Karpas-422 (cell line): ENCODE measurements at places on chromosomes 4 and X.

GRCh38 chr4:151576627-151577026, 167.7 kb downstream of the FHIP1A start:
- H3K36me3 ChIP-seq, result no peaks in the 10 kb centered on the region
- no peak overlapping the region for H3K4me3 ChIP-seq
- H3K27me3 ChIP-seq, result no peaks in the 10 kb centered on the region
- H3K27ac ChIP-seq, result no peak overlapping the region
- no peak for DNase-seq

DNA sequence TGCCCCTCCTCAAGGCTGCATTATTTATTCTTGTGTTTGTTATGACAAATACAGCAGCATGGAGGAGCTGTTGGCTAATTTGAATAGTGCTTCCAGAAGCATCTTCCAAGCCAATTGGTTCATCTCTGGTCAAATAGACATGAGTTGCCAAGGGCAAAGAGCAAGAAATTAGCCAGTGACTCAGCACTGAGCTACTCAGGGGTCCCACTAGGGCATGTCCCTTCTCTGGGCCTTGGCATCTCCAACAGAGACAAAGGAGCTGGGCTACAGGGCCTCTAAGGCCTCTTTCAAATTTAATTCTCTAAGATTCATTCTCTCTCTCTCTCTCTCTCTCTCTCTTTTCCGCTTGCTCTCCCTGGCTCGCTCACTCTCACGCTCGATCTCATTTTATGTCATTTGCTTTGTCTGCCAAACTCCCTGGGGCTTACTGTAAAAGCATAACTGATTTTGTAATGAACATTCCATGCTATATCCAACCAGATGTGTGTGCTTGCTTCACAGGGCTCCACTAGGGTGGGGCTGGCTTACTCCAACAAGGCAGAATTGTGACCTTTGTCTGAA, 86.7 kb upstream of the MAGEA4 start:
- H3K4me3 ChIP-seq, result no peak overlapping the region
- no peaks in the 10 kb centered on the region for H3K4me1 ChIP-seq
- no peaks in the 10 kb centered on the region for H3K27me3 ChIP-seq
- no peaks in the 10 kb centered on the region for H3K36me3 ChIP-seq
- DNase-seq, result no peak

DNA sequence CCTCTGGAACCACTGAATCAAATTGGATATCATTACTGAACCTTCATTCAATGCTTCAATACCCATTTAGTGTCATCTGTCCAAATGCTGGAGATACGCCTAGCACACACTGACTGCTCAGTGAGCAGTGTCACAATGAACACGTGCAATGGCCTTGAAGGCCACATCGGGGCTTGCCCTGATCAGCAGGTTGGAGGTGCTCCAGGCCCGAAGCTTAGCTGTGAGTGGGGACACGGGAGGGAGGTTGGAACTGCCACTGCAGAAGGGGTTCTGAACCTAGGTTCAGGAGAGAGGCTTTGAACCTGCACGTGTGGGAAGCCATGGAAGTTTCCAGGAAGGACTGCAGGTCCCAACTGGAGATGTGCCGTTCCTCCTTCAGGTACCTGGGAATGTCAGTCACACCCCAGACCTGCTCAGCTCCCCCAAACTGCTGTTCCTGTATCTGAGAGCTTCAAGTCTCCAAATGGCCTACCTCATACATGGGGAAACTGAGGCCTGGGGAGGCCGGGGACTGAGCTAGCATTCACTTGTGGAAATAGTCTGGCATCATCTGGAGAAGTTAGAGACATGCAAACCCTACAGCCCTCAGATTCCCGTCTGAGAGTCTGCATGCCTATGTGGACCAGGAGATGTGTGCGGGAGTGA, 1.9 kb upstream of the WAS start:
- H3K4me1 ChIP-seq, result peaks cover 27% of the 10 kb centered on the region
- no peak overlapping the region for H3K27ac ChIP-seq
- no peaks in the 10 kb centered on the region for H3K27me3 ChIP-seq
- H3K4me3 ChIP-seq, result no peak overlapping the region

GRCh38 chr4:150006197-150006596, 72.0 kb upstream of the DCLK2 start:
- H3K27ac ChIP-seq, result no peak overlapping the region
- no peak overlapping the region for H3K4me3 ChIP-seq
- no peak for DNase-seq
- no peaks in the 10 kb centered on the region for H3K36me3 ChIP-seq

GRCh38 chr4:24570172-24570571, 14.2 kb downstream of the DHX15 start:
- H3K36me3 ChIP-seq, result peaks cover 72% of the 10 kb centered on the region
- H3K27me3 ChIP-seq, result no peaks in the 10 kb centered on the region
- DNase-seq, result no peak

GRCh38 chr4:153084224-153084979, 119.8 kb upstream of the TRIM2 start:
- no peak overlapping the region for H3K4me3 ChIP-seq
- no peak for DNase-seq
- peaks cover 29% of the 10 kb centered on the region for H3K4me1 ChIP-seq
- no peaks in the 10 kb centered on the region for H3K27me3 ChIP-seq

- no peaks in the 10 kb centered on the region for H3K36me3 ChIP-seq
- no peak overlapping the region for H3K27ac ChIP-seq
- no peaks in the 10 kb centered on the region for H3K4me1 ChIP-seq
- no peak for DNase-seq
These were observed 51.5 kb upstream of the RAP2C start for GRCh38 chrX:132270699-132271098.

- no peaks in the 10 kb centered on the region for H3K4me1 ChIP-seq
- no peak overlapping the region for H3K4me3 ChIP-seq
- DNase-seq, result no peak
- H3K27ac ChIP-seq, result no peak overlapping the region
These were observed 46.6 kb upstream of the CDKN2AIP start for GRCh38 chr4:183397741-183398297.

- no peak overlapping the region for H3K27ac ChIP-seq
- no peaks in the 10 kb centered on the region for H3K27me3 ChIP-seq
- DNase-seq, result no peak
- H3K4me3 ChIP-seq, result no peak overlapping the region
- H3K4me1 ChIP-seq, result peaks cover 4% of the 10 kb centered on the region; the same call in 1 of the 2 replicates
- H3K36me3 ChIP-seq, result no peaks in the 10 kb centered on the region
These were observed 5.2 kb downstream of the HSD17B13 start for GRCh38 chr4:87317527-87317926.

- no peak overlapping the region for H3K4me3 ChIP-seq
- H3K27ac ChIP-seq, result no peak overlapping the region
- DNase-seq, result peak; percentile 79
- no peaks in the 10 kb centered on the region for H3K27me3 ChIP-seq
- H3K4me1 ChIP-seq, result peaks cover 43% of the 10 kb centered on the region
- H3K36me3 ChIP-seq, result no peaks in the 10 kb centered on the region
These were observed 243.8 kb upstream of the JADE1 start for GRCh38 chr4:128565565-128566186.

DNA sequence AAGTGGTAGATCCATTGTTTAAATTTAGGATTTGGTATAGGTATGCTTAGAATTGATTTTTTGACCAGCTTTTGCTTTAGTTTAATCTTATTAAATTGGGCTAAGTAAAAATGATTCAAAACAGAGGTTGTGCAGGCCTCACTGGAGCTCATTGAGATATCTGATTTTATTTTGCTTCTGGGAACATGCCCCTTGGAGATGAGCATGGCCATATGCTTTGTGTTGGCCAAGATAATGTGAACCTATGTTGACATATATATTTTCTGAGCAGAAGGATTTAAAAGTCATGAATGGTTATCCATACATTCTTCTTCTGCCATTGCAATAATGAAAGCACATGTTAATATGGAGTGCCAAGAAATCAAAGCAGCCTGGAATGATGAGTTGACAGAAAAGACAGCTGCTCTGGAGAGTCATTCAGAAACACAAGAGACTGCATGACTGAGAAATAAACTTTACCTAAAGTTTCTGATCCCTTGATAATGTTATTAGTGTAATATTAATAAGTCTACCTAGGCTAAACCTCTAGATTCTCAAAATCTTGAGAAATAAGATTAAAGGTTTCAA, 489.7 kb upstream of the GNPDA2 start:
- no peaks in the 10 kb centered on the region for H3K4me1 ChIP-seq
- no peaks in the 10 kb centered on the region for H3K27me3 ChIP-seq
- H3K4me3 ChIP-seq, result no peak overlapping the region
- H3K27ac ChIP-seq, result no peak overlapping the region
- H3K36me3 ChIP-seq, result no peaks in the 10 kb centered on the region

- no peaks in the 10 kb centered on the region for H3K27me3 ChIP-seq
- H3K4me3 ChIP-seq, result no peak overlapping the region
- H3K4me1 ChIP-seq, result no peaks in the 10 kb centered on the region
- H3K36me3 ChIP-seq, result no peaks in the 10 kb centered on the region
- no peak overlapping the region for H3K27ac ChIP-seq
These were observed 185.3 kb downstream of the MID1IP1 start for GRCh38 chrX:38986586-38986985.

DNA sequence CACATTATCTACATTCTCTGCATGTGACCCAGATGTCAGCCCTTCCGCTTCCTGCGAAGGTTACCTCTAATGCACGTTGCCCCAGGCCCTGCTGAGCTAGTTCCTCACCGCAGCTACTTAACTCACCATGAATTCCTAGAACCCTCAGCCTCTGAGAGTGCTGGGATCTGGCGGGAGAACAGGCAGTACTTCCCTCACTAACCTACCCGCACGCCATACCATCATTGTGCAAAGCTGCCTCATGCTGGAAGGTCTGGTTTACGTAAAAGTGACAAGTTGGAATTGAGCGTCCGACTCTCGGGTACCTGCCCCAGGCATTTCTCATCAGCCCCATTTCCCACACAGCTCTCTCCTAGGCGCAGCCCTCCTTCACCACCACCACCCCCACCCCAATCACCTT, 6.3 kb downstream of the SLC25A4 start:
- no peaks in the 10 kb centered on the region for H3K27me3 ChIP-seq
- DNase-seq, result no peak
- peaks cover 7% of the 10 kb centered on the region; the same call in 1 of the 2 replicates for H3K36me3 ChIP-seq
- H3K4me3 ChIP-seq, result no peak overlapping the region

DNA sequence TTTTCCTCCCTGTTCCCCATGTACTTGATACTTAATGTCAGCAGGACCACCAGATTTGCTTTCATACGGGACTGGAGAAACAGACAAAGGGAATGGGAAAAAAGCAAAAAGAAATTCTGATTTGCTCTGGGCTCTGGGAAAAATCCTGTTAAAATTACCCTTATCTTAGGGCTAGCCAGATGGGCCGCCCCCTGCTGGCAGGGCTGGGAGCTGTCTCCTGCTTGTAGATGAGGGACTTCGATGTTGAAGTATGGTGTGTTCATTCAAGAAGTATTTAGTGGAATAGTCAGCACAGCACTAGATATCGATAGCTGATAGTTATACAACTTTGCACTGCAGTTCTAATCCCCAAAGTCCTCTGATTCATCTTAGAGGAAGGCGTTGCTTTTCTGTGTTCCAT, 45.8 kb downstream of the BCORL1 start:
- no peaks in the 10 kb centered on the region for H3K27me3 ChIP-seq
- peaks cover 14% of the 10 kb centered on the region for H3K4me1 ChIP-seq
- peak; percentile 78 for DNase-seq
- H3K27ac ChIP-seq, result no peak overlapping the region

GRCh38 chr4:25857403-25857802, 5.4 kb downstream of the SEL1L3 start:
- no peak overlapping the region for H3K4me3 ChIP-seq
- peak; percentile 72 for DNase-seq
- H3K27me3 ChIP-seq, result no peaks in the 10 kb centered on the region
- peaks cover 27% of the 10 kb centered on the region for H3K36me3 ChIP-seq
- peaks cover 87% of the 10 kb centered on the region for H3K4me1 ChIP-seq

GRCh38 chr4:123088501-123088900, 166.1 kb upstream of the NUDT6 start:
- H3K36me3 ChIP-seq, result peaks cover 13% of the 10 kb centered on the region
- peaks cover 13% of the 10 kb centered on the region for H3K4me1 ChIP-seq
- no peak overlapping the region for H3K4me3 ChIP-seq
- no peak for DNase-seq
- no peaks in the 10 kb centered on the region for H3K27me3 ChIP-seq

- H3K27me3 ChIP-seq, result no peaks in the 10 kb centered on the region
- H3K27ac ChIP-seq, result no peak overlapping the region
- peak; percentile 80 for DNase-seq
These were observed 12.1 kb upstream of the TLR8 start for GRCh38 chrX:12894074-12895030.

DNA sequence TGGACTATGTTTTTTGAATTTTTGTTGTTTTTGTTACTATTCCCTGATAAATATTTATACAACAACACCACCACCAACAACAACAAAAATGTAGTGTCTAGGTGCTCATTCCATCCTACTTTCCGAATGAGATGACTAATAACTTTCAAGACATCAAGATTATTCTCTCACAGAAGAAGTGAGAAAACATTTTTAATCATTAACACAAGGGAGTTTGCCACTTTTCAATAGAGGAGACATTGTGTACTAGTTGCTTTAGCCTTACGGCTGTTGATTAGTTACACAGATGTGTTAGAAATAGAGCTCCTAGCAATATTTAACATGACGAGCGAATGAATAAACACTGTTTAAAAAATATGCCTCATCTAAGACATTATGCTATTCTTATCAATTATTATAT, 898.8 kb downstream of the C4orf33 start:
- H3K4me3 ChIP-seq, result no peak overlapping the region
- H3K36me3 ChIP-seq, result no peaks in the 10 kb centered on the region
- H3K4me1 ChIP-seq, result peaks cover 4% of the 10 kb centered on the region

GRCh38 chr4:176261018-176261417, 8.0 kb downstream of the ASB5 start:
- no peaks in the 10 kb centered on the region for H3K27me3 ChIP-seq
- H3K4me3 ChIP-seq, result no peak overlapping the region
- no peaks in the 10 kb centered on the region for H3K4me1 ChIP-seq
- H3K27ac ChIP-seq, result no peak overlapping the region
- H3K36me3 ChIP-seq, result no peaks in the 10 kb centered on the region
- no peak for DNase-seq

GRCh38 chr4:168200685-168201084, 108.3 kb downstream of the ANXA10 start:
- no peaks in the 10 kb centered on the region for H3K36me3 ChIP-seq
- no peaks in the 10 kb centered on the region for H3K27me3 ChIP-seq
- H3K4me3 ChIP-seq, result no peak overlapping the region
- H3K4me1 ChIP-seq, result no peaks in the 10 kb centered on the region
- no peak for DNase-seq
- no peak overlapping the region for H3K27ac ChIP-seq

DNA sequence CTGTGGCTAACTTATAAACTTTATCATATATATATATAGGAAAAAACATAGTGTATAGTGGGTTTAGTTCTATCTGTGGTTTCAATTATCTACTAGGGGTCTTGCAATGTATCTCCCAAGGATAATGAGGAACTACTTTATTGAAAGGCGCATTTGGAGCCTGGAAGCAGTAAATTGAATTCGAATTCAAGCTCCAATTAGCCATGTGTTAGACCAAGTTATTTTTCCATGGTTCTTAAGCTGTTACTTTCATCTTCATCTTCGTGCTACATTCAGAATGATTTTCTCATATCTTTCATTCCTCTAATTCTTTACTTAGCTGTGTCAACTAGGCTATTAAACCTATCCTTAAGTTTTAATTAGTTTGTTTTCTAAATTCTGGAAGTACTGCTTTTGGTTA, 27.2 kb upstream of the MANBA start:
- no peaks in the 10 kb centered on the region for H3K36me3 ChIP-seq
- DNase-seq, result no peak
- no peak overlapping the region for H3K27ac ChIP-seq
- no peaks in the 10 kb centered on the region for H3K27me3 ChIP-seq
